Karpas-422 (cell line): ENCODE measurements at places on chromosomes 6 and 20. TPM values are rescaled to one million over a fixed set of nuclear protein-coding genes. Genes with fewer than 3 reads are reported as not detected.

Gene WFDC5
- total RNA-seq: not detected in 2 replicates

Gene C6orf15
- not detected in 2 replicates for total RNA-seq

- no peaks in the 10 kb centered on the region for H3K27me3 ChIP-seq
- H3K27ac ChIP-seq: no peak overlapping the region
- H3K4me3 ChIP-seq: no peak overlapping the region
- no peaks in the 10 kb centered on the region for H3K36me3 ChIP-seq
These were observed 236.0 kb upstream of the ECI2 start for GRCh38 chr6:4371207-4371921.

- peaks cover 5% of the 10 kb centered on the region; the same call in 1 of the 2 replicates for H3K27me3 ChIP-seq
- H3K4me1 ChIP-seq: peaks cover 15% of the 10 kb centered on the region
- H3K4me3 ChIP-seq: no peak overlapping the region
- no peak overlapping the region for H3K27ac ChIP-seq
- peak; percentile 34 for DNase-seq
- no peaks in the 10 kb centered on the region for H3K36me3 ChIP-seq
These were observed 5.6 kb downstream of the TNFAIP3 start for GRCh38 chr6:137872581-137873115.

GRCh38 chr20:23272176-23273029, 78.2 kb upstream of the NXT1 start:
- no peaks in the 10 kb centered on the region for H3K36me3 ChIP-seq
- no peaks in the 10 kb centered on the region for H3K27me3 ChIP-seq
- H3K4me3 ChIP-seq: no peak overlapping the region
